Stomach (tissue), 19 donors: ENCODE measurements at places on chromosomes 1 and 21.
A peak's percentile ranks its signal among the peaks of the same experiment; 100 is the strongest.

GRCh38 chr1:70807088-70807664 lies 240.4 kb downstream of the PTGER3 start:
- no peak for DNase-seq

DNA sequence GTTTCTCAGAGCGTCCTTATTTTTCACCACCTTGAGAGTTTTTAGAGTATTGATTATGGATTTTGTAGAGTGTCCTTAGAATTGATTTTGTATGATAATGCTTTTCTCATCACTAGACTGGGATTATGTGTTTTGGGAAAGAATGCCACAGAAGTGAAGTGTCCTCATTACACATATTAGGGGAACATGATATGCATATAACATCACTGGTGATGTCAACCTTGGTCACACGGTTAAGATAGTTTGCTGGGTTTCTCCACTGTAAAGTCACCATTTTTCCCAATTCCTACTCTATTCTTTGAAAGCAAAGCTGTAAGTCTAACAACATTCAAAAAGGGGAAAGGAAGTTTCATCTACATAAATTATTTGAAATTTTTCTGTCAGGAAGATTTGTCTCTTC lies 39.6 kb upstream of the PALMD start:
- no peak for DNase-seq

GRCh38 chr1:230875370-230875769 lies 7.0 kb upstream of the C1orf198 start:
- DNase-seq, result no peak

DNA sequence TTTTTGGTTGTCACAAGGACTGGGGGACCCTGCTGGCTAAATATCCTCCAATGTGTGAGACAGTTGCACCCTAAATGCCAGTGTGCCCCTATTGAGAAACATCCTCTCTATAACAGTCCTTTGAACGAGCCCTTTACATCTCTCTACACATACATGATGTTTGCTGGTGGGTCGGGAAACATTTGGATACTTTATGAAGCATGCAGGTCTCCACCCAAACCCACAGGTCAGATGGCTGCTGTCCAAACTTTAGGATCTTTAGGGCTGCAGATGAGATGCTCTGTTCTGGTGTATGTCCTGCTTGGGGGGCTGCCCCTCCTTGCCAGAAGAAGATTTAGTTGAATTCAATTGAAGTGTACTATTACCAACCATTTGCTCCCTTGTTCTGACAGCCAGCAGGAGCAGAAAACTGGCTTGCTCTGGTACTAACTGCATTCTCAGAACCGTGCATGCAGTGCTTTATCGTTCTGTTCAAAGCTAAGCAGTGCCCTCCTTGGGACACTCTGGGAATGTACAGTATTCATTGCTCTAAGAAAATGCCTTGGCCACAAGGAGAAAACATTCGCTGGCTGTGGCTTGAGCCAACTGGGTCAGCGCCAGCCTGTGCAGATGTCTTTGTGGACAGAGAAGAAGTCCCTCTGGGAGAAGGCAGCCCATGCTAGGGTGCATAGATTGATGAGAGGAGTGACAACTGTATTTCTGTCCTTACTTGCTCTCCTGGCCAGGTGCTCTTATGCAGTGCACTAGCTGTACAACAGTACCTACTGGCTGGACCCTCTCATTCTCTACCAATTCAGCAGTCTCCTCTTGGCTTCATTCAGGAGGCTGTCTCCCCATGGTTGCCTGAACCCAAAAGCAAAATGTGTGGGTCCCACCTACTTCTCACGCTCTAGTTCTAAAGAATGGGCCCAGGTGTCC lies 61.4 kb upstream of the DIRAS3 start:
- peak; percentile 93 for DNase-seq

DNA sequence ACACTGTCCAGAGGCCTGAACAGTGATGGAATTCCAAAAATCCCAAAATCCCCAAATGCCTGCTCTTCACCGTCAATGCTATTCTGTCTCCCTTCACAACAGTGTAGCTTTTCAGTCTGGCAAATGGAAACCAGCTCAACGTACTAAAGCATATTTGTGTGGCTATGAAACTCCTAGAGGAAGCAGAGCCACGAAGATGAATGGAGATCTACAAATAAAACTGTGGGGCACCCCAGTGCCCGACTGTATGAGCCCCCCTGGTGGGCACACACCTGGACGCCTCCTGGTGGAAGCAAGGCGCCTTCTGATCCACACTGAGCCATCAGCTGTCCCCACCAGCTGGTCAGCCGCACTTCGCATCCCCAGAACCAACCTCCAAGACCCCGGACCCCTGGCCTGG lies 129.1 kb upstream of the SOD1 start:
- no peak for DNase-seq

DNA sequence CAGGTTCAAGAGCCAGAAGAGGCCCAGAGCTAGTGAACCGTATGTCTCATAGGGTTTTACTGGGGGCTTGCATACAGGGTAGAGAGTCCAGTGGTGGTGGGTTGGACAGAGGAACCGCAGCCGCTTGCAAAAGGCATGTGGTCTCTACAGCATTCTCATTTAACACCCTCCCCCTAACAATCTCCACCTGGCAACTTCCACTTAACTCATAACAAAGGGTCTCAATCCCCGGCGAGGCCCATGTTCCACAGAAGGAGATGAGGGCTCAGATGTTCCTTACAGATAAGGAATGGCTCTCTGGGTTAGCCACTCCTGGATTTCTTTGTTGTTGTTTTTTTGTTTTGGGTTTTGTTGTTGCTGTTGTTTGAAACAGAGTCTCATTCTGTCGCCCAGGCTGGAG lies 106.1 kb downstream of the APP start:
- no peak for DNase-seq

DNA sequence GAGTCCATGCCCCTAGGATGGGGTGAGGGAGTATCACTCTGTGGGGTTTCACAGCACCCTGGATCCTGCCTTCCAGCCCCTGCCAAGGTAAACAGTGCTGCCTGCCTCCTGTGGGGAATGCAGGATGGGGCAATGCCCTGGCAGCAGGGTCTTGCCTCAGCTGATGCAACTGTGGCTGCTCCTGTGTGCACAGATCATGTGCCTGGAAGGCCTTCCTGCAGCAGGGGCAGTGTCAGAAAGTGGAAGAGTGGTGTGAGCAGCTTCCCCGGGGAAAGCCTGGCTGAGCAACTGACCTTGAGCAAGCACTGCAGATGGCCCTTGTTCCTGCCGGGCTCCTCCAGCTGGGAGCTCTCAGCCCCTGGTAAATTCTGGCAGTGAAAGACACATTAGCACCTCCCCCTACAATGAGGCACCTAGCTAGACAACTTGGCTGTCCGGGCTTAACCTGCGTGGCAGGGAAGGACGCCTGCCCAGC lies 9.9 kb downstream of the TOR3A start:
- DNase-seq, result peak; percentile 39

GRCh38 chr1:44154049-44154448 lies 12.6 kb upstream of the KLF18 start:
- no peak for DNase-seq
